ENCODE measurements at places on chromosomes 12 and 14.

DNA sequence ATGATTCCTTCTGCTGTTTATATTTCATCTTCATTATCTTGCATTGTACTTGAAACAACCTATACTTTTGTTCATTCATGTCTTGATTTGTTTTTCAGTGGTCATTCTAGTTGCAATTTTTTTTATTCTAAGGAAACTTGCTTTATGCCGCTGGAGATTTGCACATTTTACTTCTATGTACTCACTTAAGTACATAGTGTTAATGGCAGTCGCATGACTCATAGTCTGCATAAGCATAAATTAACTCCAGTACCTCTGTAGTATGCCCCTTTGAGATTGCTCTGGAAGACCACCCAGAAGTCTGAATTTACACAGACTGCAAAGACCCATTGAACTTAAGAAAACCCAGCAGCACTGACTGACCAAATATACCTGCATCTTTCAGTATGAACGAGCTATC is 77.0 kb downstream of the MSRB3 start:
- DNase-seq = no peak

- no peak for DNase-seq
These were observed at the start of gene LBHD2 for GRCh38 chr14:103084021-103084919. LBHD2 (plus strand) TSS chr14:103084210; CDS start chr14:103086013, 1,803 bp downstream.

DNA sequence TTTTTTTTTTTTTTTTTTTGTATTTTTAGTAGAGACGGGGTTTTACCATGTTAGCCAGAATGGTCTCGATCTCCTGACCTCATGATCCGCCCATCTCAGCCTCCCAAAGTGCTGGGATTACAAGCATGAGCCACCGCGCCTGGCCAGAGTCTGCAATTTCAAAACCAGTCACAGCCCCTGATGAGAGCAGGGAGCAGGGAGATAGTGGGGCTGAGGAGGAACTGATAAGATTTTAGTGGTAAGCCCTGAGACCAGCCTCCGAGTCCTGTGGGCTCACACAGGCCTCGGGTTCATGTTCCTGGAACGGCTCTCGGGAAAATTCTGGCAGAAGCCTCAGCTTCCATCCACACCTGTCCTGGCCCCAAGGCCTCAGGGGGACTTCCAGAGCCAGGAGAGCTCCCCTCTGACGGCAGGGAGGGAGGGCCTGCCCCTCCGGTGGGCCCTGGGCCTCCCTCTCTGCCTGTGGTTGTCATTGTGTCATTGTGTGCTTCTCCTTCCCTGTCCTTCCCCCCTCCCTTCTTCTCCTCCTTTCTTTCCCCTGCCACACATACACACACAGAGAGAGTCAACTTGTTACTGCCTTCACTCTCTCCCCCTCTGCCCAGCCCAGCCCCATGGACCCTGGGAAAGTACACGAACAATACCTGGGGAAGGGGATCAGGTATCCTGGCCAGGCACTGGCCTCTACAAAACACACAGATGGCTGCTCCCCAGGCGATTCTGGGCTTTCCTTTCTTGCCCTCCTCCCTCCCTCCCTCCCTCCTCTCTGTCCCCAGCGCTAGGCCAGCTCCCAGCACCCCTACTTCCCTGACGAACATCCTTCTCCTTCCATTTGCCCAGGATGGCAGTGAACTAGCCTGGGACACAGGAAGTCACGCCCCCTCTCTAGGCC is 294.1 kb downstream of the DPF3 start:
- no peak for DNase-seq

DNA sequence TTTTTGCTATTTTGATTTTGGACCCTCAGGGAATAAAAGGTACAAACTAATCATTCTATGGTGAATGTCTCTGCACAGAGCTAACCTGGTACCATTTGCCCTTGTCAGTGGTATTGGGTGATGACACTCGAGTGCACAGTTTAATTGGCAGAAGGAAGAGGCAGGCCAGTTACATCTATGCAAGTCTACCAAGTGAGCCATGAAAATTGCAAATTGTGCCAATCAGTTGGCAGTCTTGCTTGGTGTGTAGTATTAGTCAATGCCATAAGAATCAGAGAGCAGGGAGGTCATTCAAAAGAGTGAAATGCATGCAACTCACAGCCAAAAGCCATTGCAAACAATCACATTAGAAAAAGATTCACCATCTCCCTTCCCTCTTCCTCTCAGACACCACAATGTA is 479.6 kb downstream of the ADAMTS20 start:
- no peak for DNase-seq

DNA sequence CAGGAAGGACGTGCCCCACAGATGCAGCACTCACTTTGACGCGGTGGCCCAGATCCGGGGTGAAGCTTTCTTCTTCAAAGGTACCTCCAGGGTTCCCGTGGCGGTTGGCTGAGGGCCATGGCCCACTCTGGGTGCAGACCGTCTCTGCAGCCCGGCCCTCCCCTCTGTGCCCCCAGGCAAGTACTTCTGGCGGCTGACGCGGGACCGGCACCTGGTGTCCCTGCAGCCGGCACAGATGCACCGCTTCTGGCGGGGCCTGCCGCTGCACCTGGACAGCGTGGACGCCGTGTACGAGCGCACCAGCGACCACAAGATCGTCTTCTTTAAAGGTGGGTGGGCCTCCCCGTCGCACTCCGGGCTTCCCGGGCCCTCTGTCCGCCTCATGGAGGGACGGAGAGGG is 16.9 kb downstream of the MMP17 start:
- DNase-seq = no peak

- DNase-seq = no peak
These were observed 27.8 kb upstream of the CACNA2D4 start for GRCh38 chr12:1946296-1946695.

GRCh38 chr12:24746006-24746671 is 202.8 kb downstream of the BCAT1 start:
- no peak for DNase-seq

DNA sequence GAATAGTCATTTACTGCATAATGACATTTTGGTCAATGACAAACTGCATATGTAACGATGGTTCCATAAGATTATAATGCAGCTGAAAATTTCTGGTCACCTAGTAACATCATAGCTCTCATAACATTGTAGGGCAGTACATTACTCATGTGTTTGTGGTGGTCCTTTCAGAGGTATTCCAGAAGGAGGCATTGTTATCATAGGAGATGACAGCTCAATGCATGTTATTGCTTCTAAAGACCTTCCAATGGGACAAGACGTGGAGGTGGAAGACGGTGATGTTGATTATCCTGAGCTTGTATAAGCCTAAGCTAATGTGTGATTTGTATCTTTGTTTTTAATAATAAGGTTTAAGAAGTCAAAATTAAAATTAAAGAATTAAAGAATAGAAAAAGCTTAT is 43.8 kb upstream of the TSPAN11 start:
- no peak for DNase-seq

DNA sequence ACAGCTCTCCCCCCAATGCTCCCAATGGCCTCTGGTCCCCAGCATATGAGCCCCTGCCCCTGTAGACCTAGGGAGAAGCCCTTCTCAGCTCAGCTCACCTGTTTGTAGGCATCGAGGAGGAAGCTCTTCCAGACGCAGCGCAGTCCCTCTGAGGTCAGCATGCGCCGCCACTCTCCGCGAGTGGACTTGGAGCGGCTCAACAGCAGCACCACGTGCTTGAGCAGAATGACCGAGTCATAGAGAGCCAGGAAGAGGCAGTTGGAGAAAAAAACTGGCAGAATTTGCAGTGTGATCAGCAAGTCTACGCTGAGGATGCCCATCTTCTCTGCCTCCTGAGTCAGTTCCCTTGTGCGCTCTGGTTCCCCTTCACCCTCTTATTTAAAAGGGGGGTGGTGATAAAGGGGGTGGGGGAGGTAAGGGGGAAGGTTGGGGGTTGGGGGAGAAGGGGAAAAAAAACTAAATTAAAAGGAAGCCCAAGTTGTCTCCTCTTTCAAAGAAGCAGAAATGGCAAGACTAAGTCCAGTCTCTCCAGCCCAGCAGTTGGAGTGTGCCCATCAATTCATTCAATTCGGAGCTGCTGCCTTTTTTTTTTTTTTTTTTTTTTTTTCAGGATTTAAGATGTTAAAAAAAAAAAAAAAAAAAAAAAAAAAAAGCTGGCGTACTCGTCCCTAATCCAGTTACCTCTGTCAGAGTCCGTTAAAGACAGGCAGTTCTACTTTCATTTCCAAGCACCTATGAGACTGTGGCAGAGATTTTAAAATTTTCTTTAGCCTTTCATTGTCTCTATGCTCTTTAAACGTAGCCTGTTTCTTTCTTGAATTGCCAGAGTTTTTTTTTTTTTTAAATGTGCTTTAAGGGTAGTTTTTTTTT is at the start of gene DIO2:
DIO2 (minus strand) TSS at position 352 of the 870 bp plus-strand sequence; CDS start at position 320, 32 bp downstream.
- no peak for DNase-seq

GRCh38 chr14:87797001-87797400 is 196.0 kb downstream of the GALC start:
- no peak for DNase-seq

GRCh38 chr12:90945070-90945649 is 9.8 kb downstream of the CCER1 start:
- no peak for DNase-seq

DNA sequence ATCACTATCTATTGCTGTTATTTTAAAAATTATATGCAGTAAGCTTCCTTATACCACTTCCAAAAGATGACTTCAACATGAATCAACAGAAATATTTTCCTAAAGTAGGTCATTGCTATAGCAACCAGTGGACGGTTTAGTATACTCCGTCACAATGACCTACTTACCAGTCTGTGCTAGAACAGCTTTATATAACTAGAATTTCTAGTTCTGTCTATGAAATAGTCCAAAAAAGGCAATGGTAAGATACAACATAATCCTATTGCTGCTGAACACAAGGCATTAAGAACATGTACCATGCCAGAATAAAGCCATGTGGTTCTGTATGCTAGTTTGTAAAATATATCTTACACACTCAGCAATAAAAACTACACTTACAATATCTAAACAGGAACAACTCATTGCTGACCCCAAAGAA is 40.7 kb upstream of the MTERF2 start:
- DNase-seq = no peak

DNA sequence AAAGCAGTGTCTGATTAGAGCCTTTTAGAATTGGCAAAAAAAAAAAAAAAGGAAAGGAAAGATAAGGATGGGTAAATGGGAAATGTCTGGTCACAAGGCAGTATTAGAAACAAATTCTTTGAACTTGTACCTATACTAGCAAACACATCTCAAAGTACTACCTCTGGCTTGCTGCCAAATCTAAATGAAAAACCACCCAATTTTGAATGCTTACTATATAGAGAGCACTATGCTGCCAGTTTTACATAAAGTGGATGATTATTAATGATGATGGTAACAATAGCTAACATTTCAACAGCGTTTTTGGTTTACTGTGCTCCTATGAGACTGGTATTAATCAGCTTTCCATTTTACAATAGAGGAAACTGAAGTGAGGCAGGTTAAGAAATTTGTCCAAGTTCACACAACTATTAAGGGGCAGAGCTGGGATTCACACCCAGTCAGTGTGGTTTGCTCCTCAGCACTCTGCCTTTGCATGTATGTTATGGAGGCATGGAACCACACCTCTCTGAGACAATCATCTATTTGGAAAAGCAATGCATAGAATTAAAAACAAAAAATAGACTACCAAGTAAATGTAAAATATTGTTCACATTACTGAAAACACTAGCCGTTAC is 34.2 kb downstream of the ATP2B1 start:
- DNase-seq = no peak

DNA sequence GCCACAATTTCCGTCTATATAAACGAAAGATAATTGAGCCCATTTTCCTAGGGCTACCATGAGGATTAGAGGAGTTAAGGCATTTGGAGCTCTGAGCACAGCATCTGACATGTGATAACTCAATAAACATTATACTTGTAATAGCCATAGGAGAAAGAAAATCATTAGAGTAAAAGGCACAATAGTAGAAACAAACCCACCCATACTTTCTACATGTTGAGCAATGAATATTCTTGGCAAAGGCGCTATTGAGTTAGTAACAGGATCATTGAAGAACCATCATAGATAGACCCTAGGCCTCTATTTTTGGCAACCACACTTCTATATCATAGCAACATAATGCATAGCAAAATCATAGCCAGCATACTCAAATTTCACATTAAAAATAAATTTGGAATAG is 664.1 kb downstream of the NOVA1 start:
- no peak for DNase-seq

DNA sequence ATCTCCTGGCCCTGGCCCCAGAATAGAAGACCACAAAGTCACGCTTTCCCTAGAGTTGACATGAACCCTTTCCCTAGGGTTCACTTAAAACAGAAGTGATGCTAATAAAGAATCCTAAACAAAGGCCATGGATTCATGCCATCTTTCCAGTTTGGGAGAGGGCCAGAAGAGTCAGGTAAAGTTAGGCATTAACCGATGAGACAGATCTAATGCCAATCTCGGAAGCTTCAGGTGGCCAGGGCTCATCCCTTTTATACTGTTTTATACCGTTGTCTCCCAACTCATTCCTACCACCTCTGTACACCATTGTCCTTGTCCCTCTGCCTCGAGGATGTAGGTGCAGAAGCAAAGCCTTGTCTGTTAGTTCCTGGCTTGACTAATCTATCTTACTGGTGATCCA is 22.8 kb upstream of the ACTR10 start:
- DNase-seq = no peak

DNA sequence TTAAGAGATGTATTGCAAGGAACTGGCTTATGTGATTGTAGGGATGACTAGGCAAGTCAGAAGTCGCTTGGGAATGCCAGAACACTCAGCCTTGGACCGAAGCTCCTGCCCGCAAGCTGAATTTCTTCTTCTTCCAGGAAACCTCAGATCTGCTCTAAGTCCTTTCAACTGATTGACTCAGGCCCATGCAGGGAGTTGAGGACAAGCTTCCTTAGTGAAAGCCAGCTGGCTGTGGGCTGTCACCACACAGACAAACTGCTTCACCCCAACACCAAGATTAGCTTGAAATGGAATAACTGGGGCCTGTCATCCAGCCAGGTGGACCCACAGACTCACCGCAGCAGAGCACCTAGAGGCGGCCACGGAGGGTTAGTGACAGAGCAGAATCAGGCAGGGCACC is 24.7 kb downstream of the BDKRB2 start:
- no peak for DNase-seq

DNA sequence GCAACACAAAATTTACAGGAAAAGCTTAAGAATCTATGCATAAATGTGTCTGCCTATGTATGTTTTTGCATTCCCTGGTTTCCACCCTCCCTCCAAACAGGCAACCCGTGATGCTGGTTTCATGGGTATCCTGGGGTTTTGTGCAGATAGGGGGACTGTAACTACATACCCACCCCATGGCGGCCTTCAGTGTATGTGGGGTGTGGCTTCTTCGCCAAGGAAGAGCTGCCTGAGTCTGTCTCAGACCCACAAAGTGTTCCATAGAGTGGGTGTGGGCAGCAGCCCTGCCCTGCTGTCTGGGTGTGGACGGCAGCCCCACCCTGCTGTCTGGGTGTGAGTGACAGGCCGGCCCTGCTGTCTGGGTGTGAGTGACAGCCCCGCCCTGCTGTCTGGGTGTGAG is 174.8 kb downstream of the ADGRD1 start:
- DNase-seq = no peak

DNA sequence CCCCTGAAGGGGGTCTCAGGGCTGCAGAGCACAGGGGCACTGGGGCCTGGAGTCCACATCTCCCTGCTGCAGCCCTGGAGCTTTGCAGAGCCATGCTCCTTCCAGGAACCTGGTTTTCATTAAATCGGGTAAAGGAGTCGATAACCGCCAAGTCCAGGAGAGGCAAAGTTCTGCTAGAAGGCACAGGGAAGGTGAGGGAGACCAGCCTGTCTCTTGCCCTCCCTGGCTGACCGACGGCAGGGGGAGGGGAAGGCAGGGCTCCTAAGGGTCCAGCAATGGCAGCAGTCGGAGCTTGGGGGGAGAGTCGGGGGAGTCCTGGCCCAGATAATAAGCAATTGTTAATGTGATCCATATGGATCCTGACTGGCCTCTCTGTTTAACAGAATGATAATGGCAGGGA is 3.0 kb downstream of the FIGNL2 start:
- no peak for DNase-seq

GRCh38 chr12:122505419-122506051 is 4.8 kb upstream of the ZCCHC8 start:
- DNase-seq = no peak

GRCh38 chr12:51921017-51921725 is 13.9 kb downstream of the ACVRL1 start:
- no peak for DNase-seq

Measured in stimulated activated naive B cell treated with anti-CD40 and anti-IgM and Interleukin-4, amounts not matched to agents 10 μg/mL and 1 μg/mL and 100 μg/mL, for 72 hours (primary cell).